Stimulated activated CD8-positive, alpha-beta memory T cell treated with anti-CD3 and anti-CD28 coated beads, Interleukin-2, amount 100 ng/mL, for 48 hours (primary cell): ENCODE measurements at places on chromosomes 5 and 9.

DNA sequence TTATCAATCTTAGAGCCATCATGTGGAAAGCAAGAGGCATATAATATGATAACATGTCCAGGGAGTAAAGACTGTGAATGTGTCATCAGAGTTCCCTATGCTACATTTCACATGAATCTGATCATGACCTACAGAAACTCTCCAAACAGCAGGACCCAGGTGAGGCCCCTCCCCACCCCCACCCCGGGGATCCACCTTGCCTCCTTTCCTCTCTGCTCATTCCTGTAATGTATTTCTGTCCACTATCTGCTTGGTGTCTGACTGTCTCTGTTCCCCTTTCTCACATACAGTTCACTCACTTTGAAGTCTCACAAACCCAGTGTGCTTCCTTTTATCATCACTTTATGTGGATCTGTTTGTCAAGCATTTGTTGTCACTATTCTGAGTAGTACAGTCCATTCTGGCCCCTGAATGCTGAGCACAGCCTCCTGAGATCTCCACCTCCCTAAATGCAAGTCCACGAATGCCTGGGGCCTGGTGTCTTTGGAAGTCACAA lies 76.4 kb upstream of the SMARCA2 start:
- DNase-seq, result no peak

- DNase-seq, result peak; percentile 96
These were observed at the start of gene FAF2 for GRCh38 chr5:176447978-176448608. Gene FAF2, plus strand, starts transcription at chr5:176448385. Its CDS starts 23 bp downstream, at chr5:176448408.

DNA sequence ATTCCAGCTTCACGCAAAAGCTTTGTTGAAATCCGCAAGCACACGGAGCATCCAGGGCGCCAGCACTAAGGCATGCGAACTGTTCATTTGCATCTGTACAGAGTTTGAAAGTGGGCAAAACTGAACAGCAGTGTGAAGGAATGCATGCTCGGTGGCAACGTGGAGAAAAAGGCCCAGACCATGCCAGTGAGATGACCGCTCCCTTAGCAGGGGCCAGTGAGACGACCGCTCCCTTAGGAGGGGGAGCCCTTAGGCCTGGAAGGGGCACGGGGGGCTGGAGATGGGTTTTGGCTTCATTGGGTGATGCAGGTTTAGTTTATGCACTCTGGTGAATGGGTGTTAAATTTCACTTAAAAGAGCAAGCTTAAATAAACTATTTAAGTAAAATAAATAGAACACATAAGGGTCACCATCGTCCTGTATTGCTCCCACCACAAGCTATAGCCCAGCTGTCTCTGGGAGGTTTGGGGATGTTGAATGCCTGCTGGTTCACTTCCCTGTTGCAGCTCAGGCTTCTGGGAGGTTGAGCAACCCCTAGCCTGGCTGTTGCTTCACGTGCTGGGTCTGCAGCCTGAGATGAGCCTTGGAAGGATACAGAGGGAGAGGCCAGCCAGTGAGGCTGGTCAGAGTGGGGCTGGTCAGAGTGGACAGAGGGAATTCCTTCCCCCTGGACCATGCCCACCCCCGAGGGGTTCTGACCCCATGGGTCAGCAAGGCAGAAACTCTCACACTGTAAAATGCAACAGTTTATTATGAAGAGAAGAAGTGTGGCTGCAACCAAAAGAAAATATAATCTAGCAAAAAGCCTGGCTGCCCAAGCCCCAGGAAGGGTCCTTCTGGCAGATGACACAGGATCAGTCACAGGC lies 4.6 kb upstream of the FCN1 start:
- DNase-seq, result no peak

- DNase-seq, result no peak
These were observed 40.1 kb downstream of the PCDHGC5 start for GRCh38 chr5:141529002-141529401.

- DNase-seq, result no peak
These were observed 604.5 kb upstream of the KLF4 start for GRCh38 chr9:108093773-108094675.

GRCh38 chr5:13278811-13279210 lies 665.7 kb downstream of the DNAH5 start:
- DNase-seq, result no peak

GRCh38 chr5:14753292-14753691 lies 88.8 kb downstream of the OTULIN start:
- DNase-seq, result no peak

DNA sequence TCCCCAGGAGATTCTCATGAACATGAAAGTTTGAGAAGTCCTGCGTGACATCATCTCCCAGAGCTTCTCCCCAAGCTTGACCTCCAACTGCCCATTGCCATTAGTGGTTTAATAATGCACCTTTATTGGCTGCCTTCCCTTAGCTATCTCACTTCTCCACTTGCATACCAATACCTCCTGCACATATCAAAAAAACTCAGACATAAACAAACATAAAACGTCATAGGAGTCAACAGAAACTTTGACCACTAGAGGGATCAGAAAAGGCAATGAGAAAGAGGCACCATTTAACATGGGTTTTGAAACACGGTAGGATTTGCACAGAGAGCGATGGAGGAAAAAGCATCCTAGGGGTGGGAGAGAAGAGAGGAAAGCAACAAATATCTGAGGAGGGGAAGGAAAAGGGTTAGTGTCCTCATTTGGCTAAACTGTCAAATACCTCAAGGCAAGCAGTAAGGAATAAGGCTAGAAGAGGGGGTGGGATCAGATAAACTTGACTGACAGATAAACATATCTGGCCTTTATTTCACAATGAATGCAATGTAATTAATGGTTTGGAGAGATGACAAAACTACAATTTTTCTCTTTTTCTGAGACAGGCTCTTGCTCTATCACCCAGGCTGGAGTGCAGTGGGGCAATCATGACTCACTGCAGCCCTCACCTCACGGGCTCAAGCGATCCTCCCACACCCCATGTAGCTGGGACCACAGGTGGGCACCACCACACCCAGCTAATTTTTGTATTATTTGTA lies 27.0 kb downstream of the GNAQ start:
- no peak for DNase-seq

GRCh38 chr9:116151966-116152381 lies 1.6 kb upstream of the PAPPA start:
- DNase-seq, result no peak

GRCh38 chr5:154058055-154059038 lies 19.6 kb downstream of the MFAP3 start:
- DNase-seq, result no peak

- DNase-seq, result no peak
These were observed 791.9 kb upstream of the CDH6 start for GRCh38 chr5:30401479-30402058.

DNA sequence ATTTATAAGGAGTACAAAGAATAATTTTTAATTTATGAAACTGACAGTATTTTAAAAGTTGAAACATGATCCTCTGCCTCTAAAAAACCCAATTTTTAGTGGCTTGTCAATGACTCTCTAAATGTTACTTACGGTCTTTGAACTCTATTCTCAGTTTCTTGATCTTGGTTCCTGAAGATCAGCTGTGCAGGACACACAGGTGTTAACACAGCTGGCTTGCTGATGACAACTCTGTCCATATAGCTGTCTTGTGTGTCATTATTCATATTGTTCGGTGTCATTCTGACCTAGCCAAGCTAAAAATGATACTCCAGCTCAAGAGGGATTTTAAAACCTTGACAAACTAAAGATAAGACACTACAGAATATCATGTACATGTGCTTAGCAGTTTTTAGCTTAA lies 314.5 kb downstream of the CCDC171 start:
- DNase-seq, result no peak

DNA sequence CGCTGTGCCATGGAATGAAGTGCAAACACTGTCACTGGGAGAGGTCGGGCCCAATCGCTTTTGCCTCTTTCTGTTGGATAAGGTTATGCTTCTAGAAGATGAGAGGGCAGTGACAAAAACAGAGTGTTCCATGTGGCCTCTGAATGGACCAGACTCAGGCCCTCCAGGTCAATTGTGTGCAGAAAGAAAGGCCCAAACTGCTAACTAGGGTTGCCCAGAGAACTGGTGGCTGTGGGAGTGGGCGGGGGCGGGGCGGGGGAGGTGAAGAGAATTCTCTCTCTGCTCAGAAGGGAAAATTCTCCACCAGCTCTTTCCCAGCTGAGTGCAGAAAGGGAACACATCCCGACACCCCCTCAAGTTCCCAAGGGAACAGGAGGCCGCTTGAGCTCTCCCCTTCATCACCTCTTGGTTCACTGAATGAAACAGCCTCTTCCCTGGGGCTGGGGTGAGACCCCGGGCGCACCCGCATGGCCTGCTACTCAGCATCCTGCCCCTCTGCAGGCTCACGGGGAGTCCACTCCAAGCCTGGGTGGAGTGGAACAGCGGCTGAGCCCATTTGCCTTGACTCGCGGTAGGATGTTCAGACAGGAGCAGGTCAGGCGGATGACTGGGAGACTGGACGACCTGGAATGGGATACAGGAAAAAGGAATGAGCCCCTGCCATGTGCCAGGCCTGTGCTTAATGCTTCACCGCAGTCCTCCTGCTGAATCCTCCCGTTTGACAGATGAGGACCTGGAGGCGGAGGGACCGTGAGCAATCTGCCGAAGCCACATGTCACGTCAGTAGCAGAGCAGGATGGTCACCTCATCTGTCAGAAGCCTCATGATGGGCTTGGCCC lies 93.8 kb upstream of the FANCC start:
- no peak for DNase-seq

GRCh38 chr5:33363537-33363936 lies 77.2 kb upstream of the TARS1 start:
- DNase-seq, result no peak

- DNase-seq, result no peak
These were observed 292.4 kb downstream of the TRIM32 start for GRCh38 chr9:116979456-116979855.

GRCh38 chr5:97363577-97363976 lies 180.5 kb upstream of the RIOK2 start:
- DNase-seq, result no peak

DNA sequence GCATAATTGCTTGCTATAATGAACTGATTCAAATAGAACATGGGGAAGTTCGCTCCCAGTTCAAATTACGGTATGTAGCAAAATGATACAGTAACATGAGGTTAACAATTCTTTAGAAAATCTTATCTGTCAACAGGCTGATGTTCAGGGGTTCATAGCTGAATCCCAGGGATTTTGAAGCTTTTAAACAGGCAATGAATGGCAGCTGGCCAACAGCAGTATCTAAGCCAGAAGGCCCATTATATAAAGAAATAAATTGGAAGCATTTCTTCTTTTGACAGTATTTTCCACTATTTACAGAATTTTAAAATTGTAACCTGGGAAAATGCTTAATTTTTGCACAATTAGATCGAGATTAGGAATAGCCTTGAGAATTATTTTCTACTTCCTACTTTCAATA lies 126.8 kb downstream of the PDE8B start:
- no peak for DNase-seq

- no peak for DNase-seq
These were observed 244.4 kb downstream of the MAST4 start for GRCh38 chr5:66840511-66841013.

- DNase-seq, result no peak
These were observed 24.7 kb upstream of the FCN2 start for GRCh38 chr9:134855900-134856377.

GRCh38 chr5:72268753-72269410 lies 51.2 kb downstream of the MRPS27 start:
- DNase-seq, result peak; percentile 23

- DNase-seq, result no peak
These were observed 3.2 kb downstream of the SURF2 start for GRCh38 chr9:133359399-133360175.

DNA sequence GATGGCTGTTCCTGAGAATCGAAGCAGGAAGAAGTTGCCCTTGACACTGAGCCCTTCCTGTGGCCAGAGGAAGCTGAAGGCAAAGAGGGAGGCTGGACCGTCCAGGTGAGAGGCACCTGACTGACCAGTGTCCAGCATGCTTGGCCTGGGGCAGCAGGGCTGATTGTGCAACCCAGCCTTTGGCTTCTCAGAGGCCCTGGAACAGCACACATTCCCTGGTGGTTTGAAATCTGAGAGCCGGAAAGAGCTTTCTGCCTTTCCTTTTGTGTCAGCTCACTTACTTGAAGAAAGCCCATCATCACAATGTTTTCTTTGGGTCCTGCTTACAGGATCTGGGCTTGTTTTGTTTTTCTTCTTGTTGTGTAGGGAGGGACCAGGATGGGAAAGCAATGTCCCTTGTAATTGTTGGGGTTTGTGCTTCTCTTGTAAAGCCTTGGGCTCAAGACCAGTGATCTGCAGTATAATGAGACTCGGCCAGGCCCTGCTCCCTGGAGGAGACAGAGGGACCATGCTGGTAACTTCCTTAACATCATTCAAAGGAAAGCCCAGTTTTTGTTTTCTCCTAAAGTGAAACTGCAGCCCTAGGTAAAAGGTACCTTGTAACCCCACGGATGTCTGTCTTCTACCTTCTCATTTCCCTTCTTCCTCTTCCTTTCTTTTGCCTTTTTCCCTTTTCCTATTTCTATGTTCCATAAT lies 213.7 kb downstream of the NXNL2 start:
- no peak for DNase-seq

- no peak for DNase-seq
These were observed 9.7 kb upstream of the CEL start for GRCh38 chr9:133051966-133052539.

- DNase-seq, result no peak
These were observed 116.7 kb downstream of the WDR70 start for GRCh38 chr5:37495668-37496347.

GRCh38 chr9:133793471-133793870 lies 55.3 kb upstream of the SARDH start:
- no peak for DNase-seq

GRCh38 chr9:134170532-134171315 lies 6.4 kb upstream of the RNU6ATAC start:
- no peak for DNase-seq

GRCh38 chr5:147481874-147482705 lies 27.8 kb downstream of the DPYSL3 start:
- no peak for DNase-seq

- no peak for DNase-seq
These were observed 299.2 kb downstream of the ELAVL2 start for GRCh38 chr9:23526806-23527205.

- no peak for DNase-seq
These were observed 441.0 kb downstream of the SPOCK1 start for GRCh38 chr5:137058089-137058488.

DNA sequence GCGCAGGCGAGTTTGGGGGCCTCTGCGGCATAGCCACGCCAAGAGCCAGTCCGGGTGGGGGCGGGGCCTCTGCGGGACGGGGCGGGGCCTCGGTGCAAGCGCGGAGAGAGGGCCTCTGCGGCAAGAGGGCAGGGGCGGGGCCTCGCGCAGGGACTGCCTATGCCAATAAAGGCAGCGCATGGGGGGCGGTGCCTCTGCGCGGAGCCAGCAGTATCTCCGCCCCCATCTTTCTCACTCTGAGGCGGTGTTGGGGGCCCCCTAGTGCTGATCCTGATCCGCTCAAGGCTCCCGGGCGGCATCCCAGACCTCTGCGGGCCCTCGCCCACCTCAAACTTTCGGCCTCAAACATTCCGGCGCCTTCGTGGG lies 9.2 kb upstream of the GPRIN1 start:
- DNase-seq, result peak; percentile 80

DNA sequence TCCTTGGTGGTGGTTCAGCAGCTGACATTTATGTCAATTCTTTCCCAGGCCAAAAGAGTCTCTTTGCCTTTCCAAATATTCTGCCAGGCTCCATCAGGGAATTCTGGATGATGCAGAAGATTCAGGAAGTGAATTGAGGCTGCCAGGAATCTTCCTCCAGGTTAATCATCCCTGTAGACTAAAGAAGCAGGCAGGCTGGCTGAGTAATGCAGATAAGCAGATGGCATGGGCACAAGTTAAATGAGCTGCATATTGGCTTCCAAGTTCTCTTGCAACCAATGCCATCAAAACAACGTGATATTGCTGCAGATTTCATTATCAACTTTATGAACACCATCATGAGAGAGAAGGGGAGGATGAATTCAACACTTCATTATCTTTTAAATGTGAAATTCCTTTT lies 324.5 kb downstream of the KCNN2 start:
- DNase-seq, result no peak
